SW 1271 (cell line): ENCODE measurements at places on chromosomes 13 and 19.
A peak's percentile ranks its signal among the peaks of the same experiment; 100 is the strongest.

DNA sequence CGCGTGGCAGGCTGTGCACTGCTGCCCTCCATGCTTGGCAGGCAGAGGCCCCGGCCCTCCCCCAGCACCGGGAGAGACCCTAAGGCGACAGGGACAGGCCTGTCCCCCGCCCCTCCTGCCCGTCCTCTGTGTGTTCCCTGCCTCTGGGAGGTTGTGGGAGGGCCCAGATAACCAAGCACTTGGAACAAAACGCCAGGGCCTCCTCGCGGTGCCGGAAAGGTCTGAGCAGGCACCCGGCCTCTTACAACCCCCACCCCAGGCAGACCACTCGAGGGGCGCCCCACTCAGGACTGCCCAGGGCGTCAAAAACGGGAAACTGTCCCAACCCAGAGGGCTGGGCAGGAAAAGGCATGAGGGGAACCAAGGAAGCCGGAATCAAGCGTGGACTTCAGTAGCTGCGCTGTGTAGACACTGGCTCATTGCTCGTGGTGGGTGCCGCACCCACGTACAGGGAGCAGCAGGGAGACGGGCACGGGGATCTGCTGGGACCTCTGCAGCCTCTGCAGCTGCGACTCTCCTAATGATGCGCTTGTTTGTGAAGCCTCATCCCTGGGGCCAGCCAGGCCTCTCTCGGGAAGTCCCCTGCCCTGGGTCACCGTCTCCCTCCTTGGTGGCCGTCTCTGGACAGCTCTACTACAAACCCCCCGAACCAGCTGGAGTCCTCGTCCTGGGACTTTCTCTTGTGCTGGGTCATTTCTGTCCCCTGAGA, 20.0 kb downstream of the GNA11 start:
- no peak for DNase-seq

DNA sequence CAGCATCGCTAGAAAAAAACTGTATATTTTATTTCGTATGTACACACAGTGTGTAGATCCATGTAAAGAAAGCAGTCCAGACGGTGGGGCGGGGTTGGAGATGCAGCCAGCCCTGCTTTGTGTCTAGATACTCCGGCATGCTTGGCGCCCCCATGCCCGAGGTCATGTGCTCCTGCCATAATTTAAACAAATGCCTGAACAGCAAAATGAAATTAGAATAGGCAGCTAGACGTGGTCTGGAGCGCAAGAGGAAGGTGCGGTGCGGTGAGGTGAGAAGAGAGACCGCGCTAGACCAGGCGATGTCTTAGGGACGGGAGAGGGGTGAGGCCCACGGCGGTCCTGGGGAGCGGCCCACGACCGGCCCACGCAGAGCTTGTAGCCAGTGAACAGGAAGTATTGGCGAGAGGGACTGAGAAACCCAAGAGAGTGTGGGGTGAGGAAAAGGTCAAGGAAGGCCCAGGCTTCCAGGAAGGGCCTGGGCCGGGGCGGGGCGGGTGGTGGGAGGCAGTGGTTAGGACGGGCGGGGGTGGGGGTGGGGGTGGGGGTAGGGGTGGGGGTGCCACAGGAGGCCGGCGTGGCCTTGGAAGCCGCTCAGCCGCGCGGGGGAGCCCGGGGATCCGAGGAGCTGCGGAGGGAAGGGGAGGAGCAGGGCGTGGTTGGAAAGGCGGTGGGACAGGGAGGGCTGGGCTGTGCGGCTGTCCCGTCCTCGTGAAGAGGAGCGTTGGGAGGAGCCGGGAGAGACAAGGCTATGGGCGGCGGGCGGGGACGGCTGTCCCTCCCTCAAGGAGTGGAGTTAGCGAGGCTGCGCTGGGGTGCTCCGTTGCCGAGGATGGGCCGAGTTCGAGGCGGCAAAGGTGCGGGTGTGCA, 254.7 kb upstream of the SGCG start:
- no peak for DNase-seq

GRCh38 chr13:110770678-110771077, 57.2 kb downstream of the ING1 start:
- DNase-seq: no peak

GRCh38 chr13:103614761-103615160, 548.5 kb upstream of the SLC10A2 start:
- no peak for DNase-seq

GRCh38 chr13:53018690-53019647, 9.6 kb upstream of the OLFM4 start:
- DNase-seq: no peak

DNA sequence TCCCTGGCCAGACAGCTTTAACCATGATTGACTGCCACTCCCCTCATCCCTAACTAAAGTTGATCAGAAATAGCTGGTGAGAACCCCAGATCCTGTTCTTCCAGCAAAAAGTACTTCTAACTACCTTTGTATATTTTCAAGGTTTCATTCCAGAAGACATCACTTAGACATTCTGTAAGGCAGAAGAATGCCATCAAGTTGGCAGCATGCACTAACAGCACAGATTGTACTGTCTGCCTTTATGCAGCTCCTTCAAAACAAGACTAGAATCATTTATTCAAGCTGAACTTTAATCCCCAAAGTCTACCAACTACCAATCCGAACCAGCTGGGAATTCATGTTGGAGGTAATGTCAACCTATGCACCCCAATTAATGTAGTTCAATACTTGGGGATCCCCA, 167.6 kb upstream of the KLHL1 start:
- no peak for DNase-seq

- DNase-seq: no peak
Observed at GRCh38 chr13:52164989-52165388, 5.6 kb upstream of the NEK3 start.

DNA sequence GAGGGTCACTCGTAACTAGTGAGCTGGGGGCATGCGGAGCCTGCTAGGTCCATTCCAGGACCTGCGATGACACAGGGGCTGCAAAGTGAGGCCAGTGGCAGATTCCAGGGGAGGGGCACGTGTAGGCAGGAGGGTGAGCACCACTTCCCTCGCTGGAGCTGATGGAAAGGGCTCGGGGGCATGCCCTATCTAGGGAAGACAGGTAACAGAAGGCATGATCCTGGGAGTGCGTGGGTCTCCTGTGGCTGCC, 51.2 kb downstream of the KLF2 start:
- no peak for DNase-seq

GRCh38 chr13:97325738-97326137, 103.6 kb downstream of the MBNL2 start:
- DNase-seq: no peak

- DNase-seq: peak; percentile 17
Observed at GRCh38 chr19:11196406-11197287, 698 bp downstream of the KANK2 start.

DNA sequence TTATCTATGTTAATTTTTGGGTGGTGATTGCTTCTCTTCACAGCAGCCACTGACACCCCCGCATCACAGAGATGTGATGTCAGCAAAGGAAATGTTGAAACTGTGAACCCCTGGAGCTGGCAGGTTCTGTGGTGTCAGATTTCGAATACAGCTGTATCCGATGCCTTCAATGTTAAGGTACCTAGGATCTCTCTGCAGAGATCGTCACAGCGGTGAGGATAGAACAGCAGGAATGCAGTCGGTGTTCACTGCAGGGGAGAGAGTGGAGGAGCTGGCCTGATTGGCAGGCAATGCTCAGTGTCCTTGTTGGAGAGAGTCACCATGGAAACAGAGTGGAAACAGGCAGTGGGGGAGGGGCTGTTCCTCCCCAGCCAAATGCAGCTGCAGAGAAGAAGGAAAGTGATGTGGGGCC, 79.5 kb upstream of the ZNF835 start:
- DNase-seq: no peak

DNA sequence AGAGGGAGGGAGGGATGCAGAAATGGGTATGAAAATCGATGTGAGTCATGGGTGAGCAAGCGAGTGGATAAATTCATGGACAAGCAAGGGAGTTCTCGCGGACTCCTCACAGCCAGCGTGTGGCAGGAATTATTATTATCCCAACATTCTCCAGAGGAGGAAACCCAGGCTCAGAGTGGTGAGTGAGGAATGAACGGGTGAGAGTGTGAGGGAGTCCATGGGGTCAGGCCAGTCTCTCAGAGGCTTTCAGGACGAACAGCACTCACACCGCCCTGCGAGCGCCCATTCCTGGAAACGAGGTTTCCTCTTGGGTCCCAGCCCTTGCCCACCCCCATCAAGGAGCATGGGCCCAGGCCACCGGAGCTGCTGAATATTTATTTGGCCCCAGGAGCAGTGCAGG, 6.3 kb upstream of the DNAAF3 start:
- DNase-seq: no peak

DNA sequence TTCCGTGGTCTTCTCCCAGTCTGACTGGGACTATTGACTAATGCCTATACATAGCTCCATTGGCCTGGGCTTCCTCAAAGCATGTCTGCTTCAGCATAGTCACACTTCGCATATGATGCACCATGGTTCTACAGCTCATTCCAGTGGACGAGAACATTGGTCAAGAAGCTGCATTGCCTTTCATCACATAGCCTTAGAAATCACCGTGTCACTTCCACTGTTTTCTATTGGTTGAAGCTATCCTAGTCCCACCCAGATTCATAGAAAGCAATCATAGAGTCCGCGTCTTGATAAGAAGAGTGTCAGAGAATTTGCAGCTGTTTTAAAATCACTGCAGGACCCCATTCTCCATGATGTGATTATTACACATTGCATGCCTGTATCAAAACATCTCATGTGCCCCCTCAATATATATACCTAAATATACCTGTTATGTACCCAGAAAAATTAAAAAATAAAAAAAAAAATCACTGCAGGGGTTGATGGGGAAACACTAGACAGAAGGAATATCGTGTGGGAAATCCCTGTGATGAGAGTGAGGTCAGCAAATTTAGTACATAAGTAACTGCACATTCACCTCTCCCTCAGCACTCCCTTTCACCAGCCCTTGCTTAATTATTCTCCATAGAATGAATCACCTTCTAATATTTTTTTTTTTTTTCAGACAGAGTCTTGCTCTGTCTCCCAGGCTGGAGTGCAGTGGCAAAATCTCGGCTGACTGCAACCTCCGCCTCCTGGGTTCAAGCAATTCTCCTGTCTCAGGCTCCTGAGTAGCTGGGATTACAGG, 2.2 kb upstream of the ARHGAP33 start:
- no peak for DNase-seq

GRCh38 chr13:30394751-30395191, 27.5 kb upstream of the UBE2L5 start:
- no peak for DNase-seq

GRCh38 chr13:34344816-34345215, 526.9 kb downstream of the RFC3 start:
- DNase-seq: no peak

GRCh38 chr19:4742723-4743646, 19.3 kb upstream of the DPP9 start:
- no peak for DNase-seq

GRCh38 chr19:41352609-41353465, 885 bp downstream of the TGFB1 start:
- DNase-seq: no peak

GRCh38 chr19:40392894-40393517, 3.0 kb upstream of the HIPK4 start:
- no peak for DNase-seq

DNA sequence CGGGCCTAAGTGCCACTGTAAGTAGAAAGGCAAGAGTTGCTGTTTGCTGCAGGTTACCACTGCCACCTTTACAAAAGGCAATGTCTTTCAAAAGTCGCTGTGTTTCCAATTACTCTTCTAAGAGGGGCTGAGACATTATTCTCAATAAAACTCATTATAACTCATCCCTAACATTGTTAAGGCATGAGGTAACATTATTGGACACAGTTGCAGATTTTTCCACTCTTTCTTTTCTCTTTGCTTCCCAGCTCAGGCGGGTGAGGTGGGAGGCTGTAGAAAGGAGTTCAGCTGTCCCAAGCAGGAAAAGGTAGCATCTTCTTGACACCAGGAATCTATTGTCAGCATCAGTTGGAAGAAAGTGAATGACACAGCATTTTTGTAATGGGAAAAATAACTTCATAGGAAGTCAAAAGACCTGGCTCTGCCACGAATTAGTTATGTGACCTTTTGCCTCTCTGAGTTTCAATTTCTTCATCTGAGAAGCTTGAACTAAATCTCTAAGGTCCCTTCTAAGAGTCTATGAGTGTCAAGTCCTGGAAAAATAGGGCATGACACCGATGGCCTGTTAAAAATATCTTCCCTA, 2.1 kb upstream of the UBL3 start:
- no peak for DNase-seq

DNA sequence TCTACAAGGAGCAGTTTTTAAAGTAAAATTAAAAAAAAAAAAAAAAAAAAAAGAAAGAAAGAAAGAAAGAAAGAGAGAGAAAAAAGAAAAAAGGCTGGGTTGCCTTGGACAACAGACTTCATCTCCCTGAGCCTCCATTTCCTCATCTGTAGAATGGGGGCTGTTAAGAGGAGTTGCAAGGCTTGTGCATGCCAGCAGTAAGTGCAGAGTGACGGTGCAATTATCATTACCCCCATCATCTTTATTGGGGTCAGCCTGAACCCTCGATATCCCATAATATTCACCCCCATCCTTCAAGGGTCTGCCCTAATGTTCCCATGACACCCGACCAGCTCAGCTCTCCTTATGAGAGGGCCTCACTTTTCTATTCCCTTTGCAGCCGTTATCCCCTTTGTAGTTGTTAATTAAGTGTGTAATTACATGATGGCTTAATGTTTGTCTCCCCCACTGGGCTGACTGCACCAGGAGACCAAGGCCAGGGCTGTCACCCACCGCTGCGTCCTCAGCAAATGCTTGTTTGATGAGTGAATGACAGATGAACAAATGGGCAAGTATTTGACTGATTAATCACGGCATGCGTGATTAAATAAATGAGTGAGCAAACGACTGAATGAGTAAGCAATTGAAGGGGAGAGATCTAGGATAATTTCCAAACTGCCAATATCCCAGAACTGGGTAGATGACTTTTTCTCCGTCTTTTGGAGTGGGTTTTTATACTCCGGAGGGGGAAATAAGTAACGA, 10.1 kb downstream of the FOSB start:
- DNase-seq: no peak

DNA sequence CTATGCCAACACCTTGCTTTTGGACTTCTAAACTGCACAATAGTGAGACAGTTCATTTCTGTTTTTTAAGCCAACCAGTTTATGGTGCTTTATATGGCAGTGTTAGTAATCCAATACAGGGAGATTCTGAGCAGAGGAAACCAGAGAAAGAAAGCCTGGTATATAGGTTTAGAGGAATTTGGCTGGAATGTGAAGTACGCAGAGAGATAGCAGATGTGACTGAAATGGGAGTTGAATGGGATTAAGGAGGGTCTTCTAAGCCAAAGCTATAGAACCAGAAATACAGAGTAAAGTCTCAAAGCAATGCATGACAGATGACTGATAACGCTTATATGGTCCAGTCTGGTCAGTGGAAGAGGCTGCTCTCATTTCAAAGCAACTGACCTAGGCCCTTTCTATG, 453.7 kb downstream of the GPC6 start:
- no peak for DNase-seq

DNA sequence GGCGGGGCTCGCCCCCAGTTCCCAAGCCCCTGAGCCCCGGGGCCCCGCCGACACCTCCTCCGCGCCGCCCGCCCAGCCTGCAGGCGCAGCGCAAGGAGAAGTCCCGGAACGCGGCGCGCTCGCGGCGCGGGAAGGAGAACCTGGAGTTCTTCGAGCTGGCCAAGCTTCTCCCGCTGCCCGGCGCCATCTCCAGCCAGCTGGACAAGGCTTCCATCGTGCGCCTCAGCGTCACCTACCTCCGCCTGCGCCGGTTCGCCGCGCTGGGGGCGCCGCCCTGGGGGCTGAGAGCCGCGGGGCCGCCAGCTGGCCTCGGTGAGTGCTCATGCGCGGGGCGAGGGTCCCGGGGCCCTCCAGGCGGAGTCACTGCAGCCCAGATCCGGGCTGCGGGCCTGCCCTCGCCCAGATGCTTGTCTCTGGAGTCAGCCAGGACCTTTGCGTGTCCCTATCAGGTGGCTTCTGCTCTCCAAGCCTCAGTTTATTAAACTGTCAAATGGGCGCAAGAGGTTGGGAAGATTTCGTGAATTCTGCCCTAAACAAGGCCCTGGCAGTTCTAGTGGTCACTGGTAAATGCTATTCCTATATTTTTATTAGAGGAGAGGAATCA, 2.0 kb downstream of the NPAS1 start:
- DNase-seq: no peak
